ENCODE measurements at places on chromosomes 13 and 19.

DNA sequence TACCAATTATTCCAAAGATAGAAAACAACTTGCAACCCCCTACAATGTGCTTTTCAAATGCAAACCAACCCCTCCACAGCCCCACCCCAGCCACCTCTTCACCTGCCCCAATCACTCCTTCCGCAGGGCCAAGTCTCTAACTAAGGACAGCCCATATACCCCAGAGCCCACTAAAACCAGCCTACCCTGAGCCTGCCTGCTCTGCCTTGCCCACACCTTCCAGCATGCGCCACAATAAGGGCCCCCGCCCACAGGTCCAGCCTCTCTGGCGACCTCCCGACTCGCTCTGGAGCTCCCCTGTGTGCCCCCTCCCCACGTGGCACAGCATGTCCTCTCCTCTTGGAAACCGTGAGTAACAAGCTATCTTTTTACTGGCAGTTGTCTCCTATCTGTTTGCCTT is 42.8 kb upstream of the MEDAG start:
- no peak for DNase-seq

GRCh38 chr13:78630511-78630910 is 27.2 kb upstream of the POU4F1 start:
- no peak for DNase-seq

DNA sequence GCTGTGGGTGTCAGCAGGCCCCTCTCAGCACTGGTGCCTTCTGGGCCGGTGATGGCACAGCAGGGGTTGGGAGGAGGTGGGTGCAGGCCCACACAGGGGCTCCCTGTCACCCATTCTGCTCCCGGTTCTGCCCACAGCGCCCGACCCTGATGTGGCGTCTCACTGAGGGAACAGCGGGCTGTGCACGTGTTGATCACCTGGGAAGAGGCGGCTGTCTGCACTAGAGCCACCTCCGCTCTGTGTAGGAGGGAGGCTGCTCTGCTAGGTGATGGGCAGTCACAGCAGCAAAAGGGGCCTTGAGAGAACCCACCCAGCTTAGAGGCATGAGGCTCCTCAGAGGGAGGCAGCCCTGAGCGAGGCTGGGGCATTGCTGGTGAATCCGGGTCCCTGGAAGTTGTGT is 39.2 kb upstream of the TUBGCP3 start:
- no peak for DNase-seq

GRCh38 chr13:87324558-87324957 is 346.6 kb upstream of the SLITRK5 start:
- DNase-seq, result no peak

GRCh38 chr13:38830442-38831045 is 143.7 kb downstream of the FREM2 start:
- DNase-seq, result peak; percentile 71

GRCh38 chr13:37662624-37663023 is 64.1 kb upstream of the POSTN start:
- DNase-seq, result no peak

- no peak for DNase-seq
These were observed 76.9 kb downstream of the COL4A1 start for GRCh38 chr13:110229905-110230563.

- peak; percentile 93 for DNase-seq
These were observed at the start of gene PLA2G4C for GRCh38 chr19:48110350-48110966. TSS of gene PLA2G4C (minus strand) at chr19:48110817. CDS start at chr19:48106529, 4,288 bp downstream.

DNA sequence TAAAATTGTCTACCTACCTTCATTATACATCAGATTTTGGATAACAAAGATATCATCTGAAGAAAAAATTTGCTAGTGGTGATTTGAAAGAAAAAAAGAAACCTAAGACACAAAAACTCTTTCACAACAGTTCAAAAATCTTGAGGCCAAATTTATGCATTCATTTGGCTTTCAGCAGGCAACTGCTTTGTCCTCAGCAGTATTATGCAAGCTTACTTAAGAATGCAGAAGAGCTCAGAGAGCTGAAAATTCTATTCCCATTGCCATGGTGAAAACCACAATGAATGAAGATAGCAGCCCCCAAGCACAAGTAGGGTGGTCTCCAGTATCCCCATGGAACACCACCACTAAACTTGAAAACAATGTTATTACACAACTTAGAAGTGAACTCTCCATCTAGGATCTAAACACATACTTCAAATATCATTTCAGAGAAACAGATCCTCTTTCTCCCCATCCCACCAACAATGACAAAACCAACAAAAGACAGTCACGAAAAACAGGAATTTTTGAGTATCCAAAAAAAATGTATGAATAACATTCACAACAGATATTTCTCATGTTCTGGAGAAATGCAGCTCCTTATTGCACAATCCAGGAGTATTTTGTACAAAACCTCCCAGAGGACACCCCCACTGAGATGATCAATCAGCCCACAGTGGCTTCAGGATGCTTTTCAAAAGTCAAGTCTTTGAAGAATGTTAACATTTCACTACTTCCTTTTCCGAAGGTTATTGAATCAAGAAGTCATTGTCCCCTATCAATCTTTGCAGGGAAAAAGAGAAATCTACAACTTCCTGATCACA is 192.7 kb downstream of the LHFPL6 start:
- no peak for DNase-seq

- DNase-seq, result no peak
These were observed 11.0 kb downstream of the CTU1 start for GRCh38 chr19:51097166-51097738.

- DNase-seq, result no peak
These were observed 145.2 kb downstream of the GGACT start for GRCh38 chr13:100443278-100443997.

DNA sequence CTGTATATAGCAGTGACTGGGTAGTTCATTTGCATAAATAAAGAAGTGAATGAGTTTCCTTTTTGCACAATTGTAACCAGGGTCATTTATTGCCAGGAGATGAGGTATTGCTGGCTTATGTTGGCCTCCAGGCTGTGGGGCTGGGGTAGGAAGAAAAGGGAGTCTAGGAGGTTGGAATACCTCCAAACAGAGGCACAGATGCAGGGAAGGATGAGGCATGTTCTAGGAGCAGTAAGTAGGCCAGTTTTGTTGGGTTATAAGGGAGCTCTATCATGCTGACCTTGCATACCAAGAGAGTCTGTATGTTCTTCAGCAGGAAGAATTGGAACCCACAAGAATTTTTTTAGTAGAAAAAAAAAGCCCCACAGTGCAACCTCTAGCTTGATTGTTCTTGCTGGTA is 17.2 kb upstream of the CYSLTR2 start:
- no peak for DNase-seq

- DNase-seq, result peak; percentile 76
These were observed at the start of gene DBP for GRCh38 chr19:48636859-48637448. TSS of gene DBP (minus strand) at chr19:48637379. CDS start at chr19:48636994, 385 bp downstream.

- no peak for DNase-seq
These were observed 403.5 kb upstream of the GPC6 start for GRCh38 chr13:92823059-92823458.

DNA sequence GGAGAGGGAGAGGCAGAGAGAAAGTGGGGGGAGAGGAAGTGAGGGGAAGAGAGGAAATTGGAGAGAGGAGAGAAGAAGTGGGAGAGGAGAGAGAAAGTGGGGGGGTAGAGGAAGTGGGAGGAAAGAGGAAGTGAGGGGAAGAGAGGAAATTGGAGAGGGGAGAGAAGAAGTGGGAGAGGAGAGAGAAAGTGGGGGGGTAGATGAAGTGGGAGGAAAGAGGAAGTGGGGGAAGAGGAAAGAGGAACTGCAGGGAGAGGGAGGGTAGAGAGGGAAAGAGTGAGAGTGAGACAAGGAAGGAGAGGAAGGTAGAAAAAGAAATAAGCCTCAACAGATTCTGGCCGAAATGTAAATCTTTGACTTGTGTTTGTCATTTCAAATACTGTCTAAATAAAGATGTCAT is 146.6 kb downstream of the KLF12 start:
- no peak for DNase-seq

DNA sequence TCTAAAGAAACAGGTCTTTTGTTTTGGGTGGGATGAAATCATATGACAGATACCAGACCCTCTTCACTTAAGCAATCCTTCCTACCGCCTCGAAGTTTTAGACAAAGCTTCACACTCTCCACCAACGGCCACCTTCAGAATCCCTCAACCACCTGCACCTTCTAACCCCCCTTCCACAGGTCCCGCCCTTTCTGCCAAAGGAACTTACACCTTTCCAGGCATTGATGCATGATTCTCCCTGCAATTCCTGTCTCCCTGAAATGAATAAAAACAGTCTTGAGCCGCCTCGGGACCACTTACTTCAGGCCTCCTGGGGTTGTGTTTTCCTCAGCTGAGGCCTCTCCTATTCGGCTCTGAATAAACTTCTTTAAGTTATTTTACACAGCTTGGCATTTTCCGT is 859 bp downstream of the ZNF433 start:
- no peak for DNase-seq

DNA sequence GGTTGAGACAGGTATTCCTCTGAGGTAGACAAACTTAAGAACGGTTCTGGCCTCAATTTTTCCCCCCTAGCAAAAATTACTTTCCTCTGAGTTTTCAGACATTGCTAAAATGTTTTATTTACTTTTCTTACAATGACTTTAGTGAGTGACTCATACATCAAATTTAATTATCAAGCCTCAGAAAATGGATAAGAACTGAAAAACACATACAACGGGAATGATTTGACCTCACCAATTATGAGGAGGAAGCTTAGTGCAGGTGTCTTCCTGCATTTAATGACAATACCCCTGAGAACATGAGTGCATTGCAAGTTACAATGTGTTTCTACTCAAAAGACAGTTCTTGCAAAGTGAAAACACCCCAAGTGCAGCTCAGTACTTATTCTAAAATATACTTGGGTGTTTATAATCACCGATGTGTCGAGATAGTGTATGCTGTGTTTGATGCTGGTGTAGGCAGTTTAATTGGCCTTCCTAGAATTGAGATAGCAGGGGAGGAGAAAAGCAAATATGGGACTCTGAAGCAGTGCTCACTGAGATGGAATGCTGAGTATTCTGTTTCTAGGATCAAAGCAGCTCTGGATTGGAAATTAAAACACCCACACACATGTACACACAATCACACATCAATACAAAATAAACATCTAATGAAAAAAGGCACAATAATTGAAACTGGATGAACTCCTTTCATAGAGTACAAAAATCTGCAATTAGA is 189.5 kb upstream of the SLC10A2 start:
- no peak for DNase-seq

GRCh38 chr19:35549174-35549788 is 3.9 kb downstream of the TMEM147 start:
- DNase-seq, result peak; percentile 67

DNA sequence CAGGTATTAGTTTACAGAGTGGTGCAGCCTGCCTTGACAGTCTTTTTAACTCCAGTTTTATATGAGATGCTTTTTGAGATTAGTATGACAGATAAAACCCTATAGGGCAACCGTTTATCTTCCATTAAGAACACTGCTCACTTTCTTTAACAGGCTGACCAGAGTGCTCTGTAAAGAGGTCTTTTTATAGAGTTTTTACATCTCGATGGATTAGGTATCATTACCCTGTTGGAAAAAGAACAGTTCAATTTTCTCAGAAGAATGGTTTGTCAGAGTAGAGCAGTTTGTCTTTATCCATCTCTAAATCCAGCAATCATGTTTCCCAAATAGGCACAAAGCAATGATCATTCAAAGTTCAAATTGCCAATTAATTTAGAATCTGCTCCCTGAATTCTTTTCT is 395.2 kb upstream of the ARGLU1 start:
- DNase-seq, result no peak

GRCh38 chr13:73433890-73434289 is 375.1 kb downstream of the KLF5 start:
- DNase-seq, result no peak

GRCh38 chr19:45615795-45616703 is 14.0 kb upstream of the GPR4 start:
- DNase-seq, result peak; percentile 94

DNA sequence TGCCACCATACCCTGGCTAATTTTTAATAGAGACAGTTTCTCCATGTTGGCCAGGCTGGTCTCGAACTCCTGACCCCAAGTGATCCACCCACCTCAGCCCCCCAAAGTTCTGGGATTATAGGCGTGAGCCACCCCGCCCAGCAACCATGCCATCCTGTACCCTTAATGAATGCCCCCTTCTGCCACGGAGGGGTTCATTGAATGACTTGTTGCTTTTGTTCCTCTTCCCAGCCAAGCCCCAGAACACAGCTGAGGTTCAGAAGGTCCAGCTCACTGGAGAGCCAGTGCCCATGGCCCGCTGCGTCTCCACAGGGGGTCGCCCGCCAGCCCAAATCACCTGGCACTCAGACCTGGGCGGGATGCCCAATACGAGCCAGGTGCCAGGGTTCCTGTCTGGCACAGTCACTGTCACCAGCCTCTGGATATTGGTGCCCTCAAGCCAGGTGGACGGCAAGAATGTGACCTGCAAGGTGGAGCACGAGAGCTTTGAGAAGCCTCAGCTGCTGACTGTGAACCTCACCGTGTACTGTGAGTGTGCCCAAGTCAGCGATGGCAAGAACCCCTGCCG is 6.0 kb downstream of the PVR start:
- no peak for DNase-seq

DNA sequence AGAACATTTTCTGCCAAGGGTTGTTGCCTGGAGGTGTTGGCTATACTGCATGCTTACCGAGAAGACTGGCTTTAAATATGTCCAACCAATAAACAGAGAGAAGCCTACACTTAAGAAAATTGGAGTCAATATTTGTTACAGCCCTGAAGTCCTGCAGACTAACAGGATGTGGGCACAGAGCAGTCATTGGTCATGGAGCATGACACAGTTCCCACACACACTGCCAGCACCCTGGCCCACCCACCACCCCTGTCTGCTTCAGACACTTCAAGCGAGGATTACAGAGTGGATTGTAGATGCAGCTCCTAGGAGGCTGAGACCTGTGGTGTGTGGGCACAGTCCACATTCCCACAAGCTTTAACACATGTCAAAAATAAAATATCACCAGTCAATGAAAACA is 21.0 kb upstream of the SERP2 start:
- no peak for DNase-seq

DNA sequence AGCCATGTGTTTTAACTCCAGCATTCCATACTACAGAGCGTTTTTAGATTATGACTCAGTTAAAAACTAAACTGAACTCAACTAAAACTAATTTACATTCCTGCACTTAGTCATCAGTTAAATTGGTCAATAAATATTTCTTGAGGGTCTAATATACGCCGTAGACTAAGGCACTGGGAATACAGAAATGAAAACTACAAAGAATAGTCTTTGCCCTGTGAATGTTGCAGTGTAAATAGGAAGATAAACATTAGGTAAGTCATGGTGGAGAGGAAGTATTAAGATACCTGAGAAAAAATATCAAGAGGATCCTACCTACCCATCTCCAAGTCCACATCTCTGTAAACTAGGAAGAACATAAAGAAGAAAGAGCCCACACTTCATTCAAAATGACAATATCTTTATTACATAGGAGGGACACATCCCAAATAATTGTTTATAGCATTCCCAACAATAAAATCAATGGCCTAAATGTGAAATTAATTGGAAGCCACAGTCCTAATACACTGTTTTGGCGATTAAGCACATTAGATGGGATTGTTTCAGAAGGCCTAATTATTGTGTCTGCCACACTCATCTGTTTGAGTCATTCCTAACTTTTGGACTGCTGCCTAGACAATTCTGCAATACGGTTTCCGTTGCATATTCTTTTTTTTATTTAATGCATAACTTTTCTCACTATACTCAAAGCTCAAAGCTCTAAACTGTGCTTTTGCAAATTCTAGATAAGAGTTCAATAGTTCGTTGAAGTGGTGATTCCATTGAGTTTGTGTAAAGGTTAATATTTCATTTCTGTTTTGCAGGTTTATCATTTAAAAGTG is 52.9 kb downstream of the MBNL2 start:
- no peak for DNase-seq

GRCh38 chr13:79051472-79051871 is 354.6 kb downstream of the RBM26 start:
- DNase-seq, result no peak

- no peak for DNase-seq
These were observed 30.6 kb upstream of the DPP9 start for GRCh38 chr19:4754248-4754647.

Measured in pancreas (tissue), 10 donors.